GM13976 (cell line): ENCODE measurements at places on chromosomes 16 and 17.
A peak's percentile ranks its signal among the peaks of the same experiment; 100 is the strongest.

DNA sequence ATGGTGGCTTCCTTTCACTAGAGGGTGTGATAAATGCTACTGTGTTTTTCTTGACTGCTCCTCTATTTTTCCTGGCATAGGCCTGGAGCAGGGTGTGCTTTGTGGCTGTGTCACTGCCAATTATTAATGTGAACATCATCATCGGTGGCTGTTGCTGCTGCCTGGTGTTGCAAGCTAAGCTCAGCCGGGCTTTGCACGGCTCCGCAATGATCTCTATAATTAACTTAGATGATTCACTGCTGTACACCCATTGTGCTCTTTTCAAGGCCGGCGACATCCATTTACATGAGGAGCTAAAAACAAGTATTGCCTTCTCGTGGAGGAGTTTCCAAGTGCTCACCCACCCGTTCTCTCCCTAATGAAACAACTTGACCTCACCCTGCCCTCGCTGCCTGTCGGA lies 160.1 kb upstream of the IRX3 start:
- no peak for DNase-seq

GRCh38 chr16:67822511-67822910 lies 15.8 kb downstream of the TSNAXIP1 start:
- DNase-seq = no peak

- no peak for DNase-seq
Observed at GRCh38 chr17:13569398-13570123, 32.2 kb downstream of the HS3ST3A1 start.

GRCh38 chr16:49704586-49705155 lies 151.2 kb downstream of the ZNF423 start:
- no peak for DNase-seq

GRCh38 chr17:54435966-54436365 lies 464.7 kb upstream of the TOM1L1 start:
- no peak for DNase-seq

DNA sequence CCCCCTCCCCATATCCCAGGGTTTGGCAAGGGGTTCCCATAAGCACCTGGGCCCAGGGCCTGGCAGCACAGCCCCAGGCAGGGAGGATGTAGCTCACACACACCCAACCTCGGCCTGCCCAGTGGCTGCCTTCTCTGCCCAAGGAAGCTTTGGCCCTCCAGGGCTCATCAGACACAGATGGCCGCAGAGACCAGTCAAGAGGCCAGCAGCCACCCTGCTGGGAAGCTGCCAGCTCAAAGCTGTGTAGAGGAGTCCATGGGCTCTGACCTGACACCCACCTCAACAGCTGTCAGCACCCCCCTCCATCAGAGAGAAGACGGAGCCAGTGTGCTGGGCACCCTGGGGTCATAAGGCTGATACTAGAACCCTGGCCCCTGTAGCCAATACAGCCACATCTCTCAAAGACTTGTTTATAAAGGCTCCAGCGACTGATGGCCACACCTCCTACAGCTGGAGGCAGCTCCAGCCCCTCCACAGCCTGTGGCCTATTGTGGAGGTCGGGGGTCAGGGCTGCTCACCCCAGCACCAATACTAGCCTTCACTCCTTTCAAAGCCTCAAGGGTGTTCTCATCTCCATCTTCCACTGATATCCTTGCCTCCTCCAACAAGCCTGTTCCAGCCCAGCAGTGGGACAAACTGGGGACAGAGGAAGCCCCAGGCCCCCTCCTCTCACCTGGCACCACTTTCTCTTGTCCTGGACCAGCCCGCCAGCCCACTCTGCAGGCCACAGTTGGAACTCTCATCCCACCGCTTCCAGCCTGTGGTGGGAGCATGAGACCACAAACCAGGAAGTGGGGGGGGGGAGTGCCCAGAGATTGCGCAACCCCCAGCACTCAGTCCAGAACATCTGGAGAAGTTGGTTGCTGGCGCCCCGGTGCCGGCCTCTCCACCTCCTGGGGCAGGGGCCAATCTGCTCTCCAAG lies 2.2 kb upstream of the MPG start:
- DNase-seq = no peak

- DNase-seq = no peak
Observed at GRCh38 chr17:40058865-40059264, 3.9 kb upstream of the THRA start.

DNA sequence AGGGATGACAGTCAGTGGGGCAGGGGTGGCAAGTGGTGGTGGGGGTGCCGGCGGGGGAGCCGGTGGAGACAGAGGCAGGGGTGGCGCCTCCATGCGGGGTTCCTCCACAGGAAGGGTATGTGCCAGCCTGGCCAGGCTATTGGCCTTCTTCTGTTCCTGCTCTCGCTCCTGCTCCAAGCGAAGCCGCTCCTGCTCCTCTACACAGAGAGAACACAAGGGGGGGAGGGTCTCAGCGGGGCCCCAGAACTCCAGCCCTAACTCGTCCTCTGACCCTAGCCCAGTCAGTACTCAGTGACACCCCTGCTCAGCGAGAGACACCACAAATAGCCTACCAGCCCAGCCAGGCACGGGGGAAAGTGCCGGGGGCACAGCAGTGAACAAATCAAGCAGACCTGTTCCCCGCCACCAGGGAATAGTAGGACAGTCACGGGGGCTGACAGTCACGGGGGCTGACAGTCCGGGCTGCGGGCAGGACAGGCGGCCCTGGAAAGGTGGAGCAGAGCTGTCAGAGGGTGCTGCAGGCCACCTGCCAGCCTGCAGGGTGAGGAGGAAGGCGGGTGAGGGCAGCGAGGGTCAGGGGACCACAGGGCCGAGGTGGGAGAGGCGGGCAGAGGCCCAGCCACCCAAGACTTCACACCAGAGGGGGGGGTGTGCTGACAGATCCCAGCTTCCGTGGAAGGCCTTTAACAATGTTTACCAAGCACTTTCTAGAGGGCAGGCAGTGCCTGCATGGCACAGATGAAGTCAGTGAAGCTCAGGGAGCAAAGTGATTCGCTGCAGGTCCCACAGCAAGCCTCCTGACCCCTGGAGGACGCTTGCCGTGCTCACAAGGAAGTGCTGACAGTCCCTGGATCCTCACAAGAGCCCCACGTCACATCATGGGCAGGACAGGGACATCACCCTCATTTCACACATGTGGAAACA lies 5.3 kb downstream of the MNT start:
- DNase-seq = no peak

DNA sequence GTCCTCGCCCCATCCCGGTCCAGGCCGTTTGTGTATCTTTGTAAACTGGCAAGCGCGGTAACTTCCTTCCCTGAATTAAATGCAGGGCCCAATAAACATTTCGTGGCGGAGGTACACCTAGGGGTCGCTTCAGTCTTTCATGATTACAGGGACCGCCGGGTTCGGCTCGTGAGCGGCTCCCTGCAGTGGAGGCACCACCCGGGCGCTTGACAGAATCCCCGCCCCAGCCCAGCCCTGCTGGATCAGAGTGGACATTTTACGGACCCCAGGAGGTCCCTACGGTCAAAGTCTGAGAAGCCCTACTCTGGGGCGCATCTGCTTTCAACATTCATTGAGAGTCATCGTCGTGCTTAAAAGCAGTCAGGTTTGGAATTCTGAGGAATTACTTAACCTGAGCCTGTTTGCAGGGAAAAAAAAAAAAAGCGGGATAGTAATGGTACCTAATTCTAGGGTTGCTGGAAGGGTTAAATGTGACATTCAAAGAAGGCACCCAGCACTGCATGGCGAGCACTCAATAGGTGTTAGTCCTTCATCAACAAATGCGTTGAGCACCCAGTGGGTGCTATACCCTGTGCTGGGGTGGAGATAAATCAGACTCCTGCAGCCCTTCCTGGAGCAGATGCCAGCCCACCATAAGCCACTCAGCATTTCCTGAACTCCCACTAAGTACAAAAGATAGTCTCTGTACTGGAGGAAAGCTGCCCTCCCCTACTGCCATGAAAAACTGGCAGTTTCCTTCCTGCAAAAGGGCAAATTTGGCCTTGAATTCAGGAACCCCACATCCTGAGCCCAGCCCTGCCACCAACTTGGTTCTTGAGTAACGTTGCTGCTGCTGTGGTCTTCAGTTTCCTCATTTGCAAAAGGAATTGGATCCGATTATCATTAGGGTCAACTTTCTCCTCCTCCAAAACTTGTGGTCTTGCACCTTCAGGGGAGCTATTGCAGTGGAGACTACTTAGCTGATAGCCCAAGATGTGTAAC lies 658 bp upstream of the DUSP3 start:
- DNase-seq = no peak

- DNase-seq = peak; percentile 55
Observed at GRCh38 chr17:18038149-18038850, 668 bp downstream of the ATPAF2 start.

- DNase-seq = no peak
Observed at GRCh38 chr16:89436366-89436765, 54.0 kb downstream of the ANKRD11 start.

GRCh38 chr16:19113577-19114358 lies at the start of gene ITPRIPL2:
Gene ITPRIPL2 (plus strand): TSS chr16:19113964. CDS start chr16:19114462, 498 bp downstream.
- peak; percentile 73 for DNase-seq

DNA sequence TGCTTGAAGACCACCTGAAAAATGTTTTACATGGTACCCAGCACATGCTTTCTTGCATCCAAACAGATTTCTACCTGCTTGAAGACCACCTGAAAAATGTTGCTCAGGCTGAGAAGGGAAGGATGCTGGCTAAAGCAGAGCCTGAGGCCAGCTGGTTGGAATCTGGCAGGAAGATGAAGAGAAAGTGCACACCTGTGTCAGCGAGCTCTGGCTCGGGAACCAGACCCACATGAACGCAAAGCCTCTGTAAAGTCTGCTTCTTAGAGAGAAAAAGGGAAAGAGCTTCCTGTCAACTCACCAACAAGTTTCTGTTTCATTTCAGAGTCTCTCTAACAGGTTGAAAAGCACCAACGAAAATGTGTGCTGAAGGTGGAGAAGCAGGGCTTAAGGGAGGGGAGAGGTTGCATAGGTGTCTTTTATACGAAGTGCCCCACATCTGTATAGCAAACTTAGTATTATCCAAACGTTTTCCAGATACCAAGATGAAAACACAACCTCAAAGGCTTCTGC lies 226.0 kb downstream of the TOX3 start:
- DNase-seq = no peak

- DNase-seq = peak; percentile 65
Observed at GRCh38 chr16:31344712-31345111, 10.3 kb upstream of the ITGAX start.

DNA sequence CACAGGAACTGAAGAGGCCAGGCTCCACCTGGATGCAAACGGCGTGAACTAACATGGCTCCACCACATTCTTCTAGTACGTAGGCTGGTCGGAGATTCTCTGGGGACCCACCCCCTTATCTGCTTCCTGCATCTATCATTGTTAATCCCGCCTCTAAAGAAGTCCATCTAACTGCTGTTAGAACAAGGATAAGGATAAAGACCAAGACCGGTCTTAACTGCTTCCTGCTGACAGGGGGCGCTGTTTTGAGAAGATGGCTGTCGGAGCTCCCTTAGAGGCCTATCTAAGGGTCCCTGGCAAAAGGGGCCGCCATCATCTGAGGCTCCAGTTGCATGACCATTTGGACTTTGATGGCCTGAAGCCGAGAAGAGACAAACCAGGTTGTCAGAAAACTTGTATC lies 25.8 kb upstream of the TNFSF12 start:
- peak; percentile 33 for DNase-seq

- no peak for DNase-seq
Observed at GRCh38 chr16:86158688-86159360, 259.9 kb downstream of the IRF8 start.

GRCh38 chr16:24544640-24545039 lies 5.3 kb downstream of the RBBP6 start:
- no peak for DNase-seq

GRCh38 chr16:49493836-49494235 lies 120.2 kb downstream of the C16orf78 start:
- no peak for DNase-seq

DNA sequence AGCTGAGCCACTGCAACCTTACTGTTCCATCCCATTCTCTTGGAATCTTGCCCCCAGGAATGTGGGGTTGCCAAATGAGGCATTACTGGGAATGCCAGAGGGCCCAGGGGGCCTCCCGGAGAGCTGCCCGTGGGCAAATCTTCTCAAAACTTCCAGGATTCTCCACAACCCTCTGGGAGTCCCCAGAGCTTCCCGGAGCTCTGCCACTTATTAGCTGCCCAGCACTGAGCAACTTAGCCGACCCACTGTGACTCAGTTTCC lies 306.0 kb downstream of the FOXL1 start:
- no peak for DNase-seq

DNA sequence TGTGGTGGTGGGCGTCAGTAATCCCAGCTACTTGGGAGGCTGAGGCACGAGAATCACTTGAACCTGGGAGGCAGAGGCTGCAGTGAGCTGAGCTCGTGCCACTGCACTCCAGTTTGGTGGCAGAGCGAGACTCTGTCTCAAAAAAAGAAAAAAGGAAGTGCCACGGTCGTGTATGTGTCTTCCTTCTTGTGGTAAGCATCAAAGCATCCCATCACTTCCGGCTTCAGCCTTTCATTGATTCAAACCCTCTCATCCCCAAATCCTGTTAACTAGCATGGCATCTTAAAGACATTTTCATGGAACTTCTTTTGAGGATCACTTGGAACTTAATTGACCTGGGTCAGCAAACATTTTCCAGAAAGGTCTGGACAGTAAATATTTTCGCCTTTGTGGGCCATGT lies 126.2 kb downstream of the CPPED1 start:
- no peak for DNase-seq

DNA sequence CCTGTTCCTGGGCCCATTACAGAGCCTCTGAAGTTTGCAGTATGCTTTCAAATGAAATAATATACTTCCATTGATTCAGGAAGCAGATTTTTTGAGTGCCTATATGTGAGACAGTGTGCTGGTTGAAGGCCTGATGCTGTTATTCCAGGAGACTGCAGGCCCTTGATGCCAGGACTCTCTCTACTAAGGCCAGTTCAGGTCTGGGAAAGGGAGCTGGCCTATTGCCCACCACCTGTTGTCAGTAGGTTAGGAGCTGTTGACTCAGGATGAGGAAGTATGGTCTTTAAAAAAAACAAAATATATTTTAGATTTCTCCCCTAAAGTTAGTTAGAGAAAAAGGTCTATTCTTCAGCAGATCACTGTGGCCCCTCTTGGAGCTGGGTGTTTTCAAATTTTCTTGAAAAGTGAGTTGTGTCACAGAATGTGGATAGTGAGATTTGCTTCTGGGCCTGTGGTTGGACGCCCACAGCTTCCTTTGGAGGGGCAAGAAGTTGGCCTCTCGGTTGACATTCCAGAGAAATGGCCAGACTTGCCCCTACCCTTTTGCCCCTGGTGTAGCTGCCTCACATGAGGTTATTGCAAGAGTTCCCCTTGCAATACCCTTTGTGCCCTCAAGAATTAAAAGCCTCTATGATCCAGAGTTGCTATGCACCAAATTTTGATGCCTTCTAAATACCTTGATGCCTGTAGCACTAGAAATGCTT lies 7.9 kb downstream of the ESRP2 start:
- no peak for DNase-seq

DNA sequence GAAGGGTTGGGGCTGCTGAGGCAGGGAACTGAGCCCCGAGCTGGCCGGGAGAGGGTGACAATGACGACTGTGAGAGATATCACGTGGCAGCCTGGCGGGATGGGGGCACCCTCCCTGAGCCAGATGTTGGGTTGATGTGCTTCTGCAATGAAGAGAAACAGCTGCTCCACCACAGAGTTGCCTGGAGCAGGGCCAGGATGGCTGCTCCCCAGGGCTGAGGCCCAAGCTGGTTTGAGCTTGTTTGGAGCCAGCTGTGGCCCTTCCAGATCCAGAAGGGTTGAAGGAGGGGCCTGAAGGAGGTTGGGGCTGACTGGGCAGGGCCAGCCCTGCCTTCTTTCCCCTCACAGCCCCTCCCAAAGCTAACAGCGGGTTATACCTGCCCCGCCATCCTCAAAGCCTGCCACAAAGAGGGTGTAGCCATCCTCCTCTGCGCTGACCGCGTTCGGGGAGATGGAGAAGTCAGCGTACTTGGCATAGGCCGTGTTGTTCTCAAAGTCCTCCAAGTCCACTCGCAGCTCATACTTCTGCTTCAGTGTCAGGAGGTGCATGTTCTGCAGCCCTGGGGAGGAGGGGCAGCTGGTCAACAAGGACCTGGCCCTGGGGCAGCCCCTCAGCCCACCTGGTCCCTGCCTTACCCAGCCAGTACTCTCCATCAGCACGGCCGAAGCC lies 2.1 kb downstream of the MFAP4 start:
- no peak for DNase-seq
